NAMALWA (cell line): ENCODE measurements at places on chromosomes 12 and 14.

DNA sequence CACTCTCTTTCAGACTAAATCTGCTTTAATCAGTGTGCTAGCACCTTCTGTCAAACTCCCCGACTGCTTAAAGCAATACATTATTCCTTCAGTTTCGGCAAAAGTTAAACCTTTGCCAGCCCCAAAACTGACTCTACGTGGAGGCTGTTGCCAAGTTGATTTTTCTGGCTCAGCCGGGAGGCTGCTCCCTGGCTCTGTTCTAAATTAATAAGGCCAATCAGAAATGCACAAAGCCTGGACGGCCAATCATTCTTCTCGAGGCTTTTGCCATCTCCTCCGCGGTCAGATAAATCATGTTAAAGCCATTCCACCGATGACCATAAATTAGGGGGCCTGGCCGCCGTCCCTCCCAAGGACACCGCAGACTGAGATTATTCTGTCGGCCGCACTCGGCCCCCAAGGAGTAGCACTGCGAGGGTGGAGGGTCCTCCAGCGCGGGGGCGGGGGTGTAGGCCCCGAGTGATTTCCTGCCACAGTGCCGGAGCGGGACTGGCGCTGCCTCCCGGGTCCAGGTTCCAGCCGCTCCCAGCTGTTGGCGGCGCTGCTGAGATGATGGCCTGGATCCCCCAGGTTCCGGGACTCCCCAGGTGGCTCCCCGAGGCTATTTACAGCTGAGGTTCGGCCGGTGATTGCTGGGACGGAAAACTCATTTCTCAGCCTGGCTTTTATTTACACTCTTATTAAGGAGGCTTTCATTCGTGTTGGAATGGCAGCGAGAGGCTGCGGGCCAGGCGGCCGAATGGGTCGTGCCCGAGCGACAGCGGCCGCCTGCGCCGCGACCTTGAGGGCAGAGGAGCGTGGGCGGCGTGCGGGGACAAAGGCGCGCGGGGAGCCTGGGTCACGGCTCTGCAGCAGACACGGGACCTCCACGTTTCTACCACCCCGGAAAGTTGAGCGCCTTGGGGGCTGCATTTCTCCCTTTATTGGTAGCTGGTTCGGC lies 165.1 kb downstream of the MON2 start:
- no peak for DNase-seq

DNA sequence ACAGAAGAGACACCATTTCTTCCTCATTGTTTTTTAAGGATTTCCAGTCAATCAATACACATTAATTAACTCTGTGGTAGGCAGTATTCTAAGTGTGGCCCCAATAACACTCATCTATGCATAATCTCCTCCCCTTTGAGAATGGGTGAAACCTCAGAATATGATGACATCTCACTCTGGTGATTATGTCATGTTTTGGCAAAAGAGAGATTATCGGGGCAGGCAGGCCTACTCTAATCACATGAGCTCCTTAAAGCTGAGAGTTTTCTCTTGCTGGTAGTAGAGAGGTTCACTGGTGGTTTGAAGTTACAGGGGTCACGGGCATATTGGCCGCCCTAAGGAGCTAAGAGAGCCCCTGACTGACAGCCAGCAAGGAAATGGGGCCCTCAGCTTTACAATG lies 7.1 kb upstream of the LGMN start:
- no peak for DNase-seq

- DNase-seq = no peak
Observed at GRCh38 chr12:89379148-89379838, 27.0 kb upstream of the DUSP6 start.

- no peak for DNase-seq
Observed at GRCh38 chr12:42741091-42741490, 151.5 kb upstream of the PRICKLE1 start.

GRCh38 chr12:41223600-41223999 lies 35.5 kb downstream of the PDZRN4 start:
- DNase-seq = no peak
